ENCODE measurements at places on chromosomes 16 and 17.

DNA sequence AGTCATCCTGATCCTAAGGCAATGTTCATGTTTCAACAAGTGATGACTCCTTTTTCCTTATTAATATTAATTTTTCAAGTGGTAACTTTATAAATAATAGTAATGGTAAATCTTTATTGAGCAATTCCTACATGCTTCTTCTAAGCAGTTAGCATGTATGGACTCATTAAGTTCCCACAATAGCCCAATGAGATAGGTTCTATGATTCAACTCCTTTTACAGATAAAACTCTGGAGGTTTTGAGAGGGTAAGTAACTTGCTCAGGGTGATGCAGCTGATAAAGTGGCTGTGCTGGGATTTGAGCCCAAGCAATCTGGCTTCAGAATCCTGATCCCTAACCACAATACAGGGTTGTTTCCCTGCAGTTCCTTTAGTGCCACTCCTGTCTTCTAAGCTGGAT, 25.3 kb downstream of the SLC47A1 start:
- DNase-seq = no peak

DNA sequence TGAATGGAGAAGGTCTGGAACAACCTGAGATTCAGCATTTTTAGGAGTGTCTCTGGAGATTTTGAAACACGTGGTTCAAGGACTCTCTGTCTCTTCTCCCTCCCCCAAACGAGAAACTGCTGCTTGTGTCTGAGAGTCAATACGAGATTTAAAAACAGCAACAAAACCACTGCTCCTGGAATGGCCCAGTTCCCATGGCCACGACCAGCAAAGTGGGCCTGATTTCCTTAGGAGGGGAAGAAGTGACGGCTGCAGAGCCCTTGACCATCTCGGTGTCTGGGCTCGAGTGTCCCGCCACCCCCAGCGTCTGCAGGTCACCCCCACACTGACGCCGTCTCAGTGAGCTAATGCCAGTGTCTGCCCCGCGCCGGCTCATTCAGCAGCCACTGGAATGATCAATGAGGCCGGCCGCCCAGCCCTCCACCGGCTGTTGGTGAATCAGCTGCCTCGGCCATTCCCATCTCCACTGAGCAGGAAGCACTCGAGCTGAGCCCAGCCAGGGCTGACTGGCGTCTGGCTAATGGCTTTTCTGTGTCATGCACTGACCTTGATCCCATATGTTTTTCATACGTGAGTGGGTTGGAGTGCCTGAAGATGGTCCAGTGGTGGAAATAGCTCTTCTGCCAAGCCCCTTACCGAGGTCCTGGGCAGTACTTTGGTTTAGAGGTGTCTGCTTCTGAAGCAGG, 151.8 kb downstream of the PITPNC1 start:
- DNase-seq = peak; percentile 86

DNA sequence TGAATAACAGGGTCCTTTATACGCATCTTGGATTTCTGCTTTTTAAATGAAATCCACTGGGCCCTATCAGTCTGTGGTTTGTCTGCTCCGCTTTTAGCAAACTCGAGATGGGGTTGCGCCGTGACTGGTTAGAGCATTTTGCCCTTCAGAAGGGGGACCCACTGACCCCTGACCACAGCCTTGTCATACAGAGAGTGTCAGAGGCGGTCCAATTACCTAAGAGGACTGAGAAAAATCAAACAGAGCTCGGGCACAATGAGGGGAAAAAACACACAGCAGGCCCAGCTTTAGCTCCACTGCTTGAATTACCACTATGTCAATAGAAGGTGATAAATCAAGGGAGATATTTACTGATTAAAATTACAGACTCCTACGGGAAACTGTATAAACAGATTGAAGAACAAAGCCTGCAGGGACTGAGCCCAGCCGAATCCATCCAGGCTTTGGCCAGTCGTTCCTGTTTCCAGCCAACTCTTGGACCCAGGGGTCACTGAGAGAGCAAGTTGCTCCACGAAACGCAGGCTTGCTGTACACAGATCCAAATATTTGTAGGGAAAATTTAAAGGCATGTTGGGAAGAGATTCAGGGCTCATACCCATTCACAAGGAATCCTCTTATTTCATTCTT, 131.9 kb upstream of the ZFHX3 start:
- no peak for DNase-seq

GRCh38 chr17:8985054-8985701, 19.7 kb upstream of the PIK3R5 start:
- DNase-seq = no peak

DNA sequence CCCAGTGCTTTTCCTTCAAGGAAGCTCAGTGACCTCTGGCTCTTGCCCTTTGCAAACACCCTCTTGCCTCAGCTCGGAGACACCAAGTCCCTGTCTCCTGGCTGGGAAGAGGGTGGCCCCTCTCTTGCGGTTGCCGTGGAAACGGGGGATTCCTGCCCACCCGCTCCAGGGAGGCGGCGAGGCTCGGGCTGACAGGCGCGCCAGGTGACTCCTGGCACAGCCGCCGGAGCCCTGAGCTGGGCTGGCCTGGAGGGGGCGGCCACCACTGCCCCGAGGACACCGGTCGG, 71.4 kb downstream of the ABR start:
- no peak for DNase-seq

- DNase-seq = no peak
These were observed 2.4 kb upstream of the CISD3 start for GRCh38 chr17:38727736-38728135.

DNA sequence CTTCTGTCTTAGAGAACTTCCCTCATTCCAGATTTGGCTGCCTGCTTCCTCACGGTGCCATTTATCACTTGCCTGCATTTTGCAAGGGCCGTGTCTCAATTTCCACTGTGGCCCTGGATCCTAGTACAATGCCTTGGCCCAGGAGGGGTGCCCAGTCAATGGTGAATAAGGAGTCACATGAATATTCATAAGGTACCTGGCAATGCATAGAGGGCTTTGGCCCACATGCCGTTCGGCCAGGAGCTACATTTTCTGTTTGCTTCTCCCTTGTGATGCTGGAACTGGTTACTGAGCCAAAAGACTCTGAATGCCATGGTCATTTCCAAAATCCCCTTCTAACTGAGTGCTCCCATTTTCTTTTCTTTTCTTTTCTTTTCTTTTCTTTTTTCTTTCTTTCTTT, 4.8 kb upstream of the PIRT start:
- no peak for DNase-seq

- DNase-seq = peak; percentile 41
These were observed 220.1 kb downstream of the SLC39A11 start for GRCh38 chr17:72872396-72872795.

DNA sequence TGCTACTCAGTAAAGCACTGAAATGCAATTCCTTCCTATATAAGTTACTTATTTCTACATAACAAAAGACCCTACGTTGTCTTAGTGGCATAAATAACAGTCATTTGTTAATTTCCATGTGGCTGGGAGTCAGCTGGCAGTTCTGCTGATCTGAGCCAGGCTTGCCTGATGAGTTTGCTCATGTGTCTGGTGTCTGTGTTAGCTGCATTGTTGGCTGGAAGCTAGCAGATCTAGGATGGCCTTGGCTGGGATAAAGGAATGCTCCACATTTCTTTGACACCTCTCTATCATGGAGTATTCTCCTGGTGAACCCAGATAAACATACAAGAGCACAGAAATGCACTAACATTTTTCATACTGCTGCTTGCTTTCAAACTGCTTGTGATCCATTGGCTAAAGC, 264.4 kb upstream of the MON1B start:
- DNase-seq = no peak

- DNase-seq = no peak
These were observed 1.1 kb upstream of the HAPSTR1 start for GRCh38 chr16:9090101-9090959.

DNA sequence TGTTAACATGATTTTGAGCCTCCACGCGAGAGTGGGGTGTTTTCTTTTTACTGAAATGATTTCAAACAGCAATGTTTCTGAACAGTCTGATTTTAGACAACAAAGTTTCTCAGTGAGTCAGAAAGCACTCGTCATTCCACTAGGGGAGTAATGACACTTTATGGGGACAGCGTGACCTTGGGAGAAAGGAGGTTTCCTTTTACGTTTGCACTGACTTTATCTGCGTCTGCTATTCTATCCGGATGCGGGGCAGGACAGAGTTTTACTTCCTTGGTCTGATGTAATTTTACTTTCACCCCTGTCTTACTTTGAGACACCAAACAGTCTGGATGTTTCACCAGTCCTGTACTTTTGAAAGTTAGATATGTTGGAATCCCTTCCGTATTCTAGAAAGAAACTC, 20.7 kb downstream of the SLC47A1 start:
- DNase-seq = no peak
